Stimulated activated CD4-positive, alpha-beta T cell treated with anti-CD3 and anti-CD28 coated beads, Interleukin-2, amount 100 ng/mL, for 48 hours (primary cell): ENCODE measurements at places on chromosomes 5 and 9.

- DNase-seq, result no peak
These were observed 2.4 kb downstream of the BICD2 start for GRCh38 chr9:92762196-92762595.

GRCh38 chr5:172906888-172907287, 52.3 kb upstream of the RPL26L1 start:
- no peak for DNase-seq

- no peak for DNase-seq
These were observed 61.2 kb downstream of the ELL2 start for GRCh38 chr5:95900383-95900958.

DNA sequence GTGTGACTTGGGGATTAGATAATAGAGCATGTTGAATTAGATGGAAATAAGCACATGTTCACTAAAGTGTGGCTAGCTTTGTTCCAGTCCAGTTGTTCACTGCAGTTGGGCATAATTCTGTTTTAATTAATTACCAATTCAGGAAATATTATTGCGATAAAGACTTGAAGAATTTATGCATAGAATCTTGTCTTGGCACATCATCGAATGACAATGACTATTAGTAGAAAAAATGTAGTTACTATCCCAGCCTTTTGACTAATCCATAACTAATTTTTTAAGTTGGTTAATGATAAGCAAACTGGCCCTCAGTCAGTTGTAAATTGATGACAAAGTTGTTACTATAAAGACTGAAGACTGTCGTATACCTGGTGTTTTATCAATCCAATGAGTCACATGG, 10.5 kb downstream of the LNPEP start:
- DNase-seq, result no peak

DNA sequence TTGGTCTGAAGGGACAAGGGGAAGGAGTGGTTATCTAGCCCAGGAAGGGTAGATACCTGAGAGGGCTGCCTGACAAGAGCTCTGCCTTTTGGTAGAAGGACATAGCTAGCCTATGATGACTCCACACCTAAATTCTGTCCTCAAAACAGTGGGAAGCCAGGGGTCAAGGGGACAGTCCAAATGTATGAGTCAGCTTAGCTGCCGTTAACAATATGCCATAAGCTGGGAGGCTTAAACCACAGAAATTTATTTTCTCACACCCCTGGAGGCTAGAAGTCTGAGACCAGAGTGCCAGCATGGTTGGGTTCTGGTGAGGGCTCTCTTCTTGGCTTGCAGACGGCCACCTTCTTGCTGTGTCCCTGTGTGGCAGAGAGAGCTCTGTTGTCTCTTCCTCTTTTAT, 306.4 kb downstream of the NTRK2 start:
- no peak for DNase-seq

- no peak for DNase-seq
These were observed 107.2 kb downstream of the UBE2R2 start for GRCh38 chr9:33923998-33924701.

DNA sequence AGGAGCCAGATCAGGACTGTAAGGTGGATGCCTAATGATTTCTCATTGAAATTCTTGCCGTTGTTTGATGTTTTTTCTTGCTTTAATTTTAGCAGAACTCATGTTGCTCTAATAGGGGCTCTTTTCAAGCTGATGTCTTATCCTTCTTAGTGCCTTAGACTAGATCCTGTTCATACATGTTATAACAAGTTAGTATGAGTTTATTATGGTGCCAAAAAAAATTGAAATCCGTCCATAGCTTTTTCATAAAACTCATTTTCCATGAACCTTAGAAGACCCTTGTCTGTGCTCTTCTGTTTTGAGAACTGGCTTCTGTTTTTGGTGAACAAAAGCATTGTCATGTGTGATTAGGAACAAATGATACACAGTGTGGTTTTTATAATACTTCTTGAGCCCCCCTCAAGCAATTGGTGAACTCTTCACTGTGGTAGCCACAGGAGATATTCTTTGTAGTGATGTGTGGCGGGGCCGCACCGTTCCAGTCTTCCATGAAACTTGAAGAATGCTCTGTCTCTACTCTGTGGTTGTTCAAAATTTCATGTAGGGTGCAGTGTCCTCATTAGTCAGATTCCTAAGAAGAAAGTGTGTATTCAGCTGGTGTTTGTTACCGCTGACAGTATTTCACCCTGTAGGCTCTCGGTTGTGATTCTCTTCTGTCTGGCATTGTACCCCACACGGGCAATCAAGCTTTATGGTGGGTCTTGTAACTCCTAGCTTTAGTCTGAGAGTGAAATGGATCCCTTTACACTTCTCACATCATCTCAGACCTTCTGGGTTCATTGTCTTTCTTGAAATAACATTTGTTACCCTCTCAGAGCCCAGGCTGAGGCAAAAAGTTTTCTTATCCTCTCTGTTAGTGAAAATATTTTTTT, 10.7 kb downstream of the OTULIN start:
- no peak for DNase-seq

DNA sequence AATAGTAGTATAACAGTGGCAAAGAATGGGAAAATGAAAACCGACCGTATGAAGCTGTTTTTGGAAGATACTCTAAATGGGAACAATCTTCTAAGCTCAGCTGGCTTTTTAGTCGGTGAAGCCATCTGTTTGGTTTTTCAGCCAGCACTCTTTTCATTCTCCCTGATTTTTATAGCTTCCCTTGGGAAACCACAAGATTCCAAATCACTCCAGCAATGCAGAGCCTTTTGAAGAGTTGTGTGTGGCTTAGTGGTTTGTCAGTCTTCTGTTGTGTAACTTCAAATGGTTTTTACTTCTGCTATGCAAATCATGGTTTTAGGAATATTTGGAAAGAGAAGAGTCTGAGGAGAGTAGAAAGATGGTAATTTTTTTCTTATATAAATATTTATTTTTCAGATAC, 180.7 kb downstream of the KDM4C start:
- DNase-seq, result no peak

- no peak for DNase-seq
These were observed 462.5 kb upstream of the TYRP1 start for GRCh38 chr9:12230708-12231107.

GRCh38 chr5:104421431-104421830, 858.8 kb upstream of the NUDT12 start:
- no peak for DNase-seq

GRCh38 chr5:176927562-176927961, 28.4 kb upstream of the HK3 start:
- no peak for DNase-seq

GRCh38 chr5:131637694-131638093, 2.7 kb upstream of the RAPGEF6 start:
- DNase-seq, result no peak

DNA sequence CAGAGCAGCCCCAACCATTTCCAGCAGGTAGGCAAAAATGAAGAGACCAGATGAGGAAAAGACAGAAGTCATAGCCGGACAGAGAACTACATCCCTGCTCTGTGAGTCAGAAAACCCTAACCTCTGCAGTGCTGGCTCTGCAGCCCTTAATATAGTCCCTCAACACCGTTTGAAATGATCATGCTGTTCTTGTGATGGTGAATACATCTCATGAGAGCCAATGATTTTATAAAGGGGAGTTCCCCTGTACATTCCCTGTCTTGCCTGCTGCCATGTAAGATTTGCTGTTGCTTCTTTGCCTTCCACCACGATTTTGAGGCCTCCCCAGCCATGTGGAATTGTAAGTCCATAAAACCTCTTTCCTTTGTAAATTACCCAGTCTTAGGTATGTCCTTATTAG, 216.8 kb upstream of the RFX3 start:
- no peak for DNase-seq

DNA sequence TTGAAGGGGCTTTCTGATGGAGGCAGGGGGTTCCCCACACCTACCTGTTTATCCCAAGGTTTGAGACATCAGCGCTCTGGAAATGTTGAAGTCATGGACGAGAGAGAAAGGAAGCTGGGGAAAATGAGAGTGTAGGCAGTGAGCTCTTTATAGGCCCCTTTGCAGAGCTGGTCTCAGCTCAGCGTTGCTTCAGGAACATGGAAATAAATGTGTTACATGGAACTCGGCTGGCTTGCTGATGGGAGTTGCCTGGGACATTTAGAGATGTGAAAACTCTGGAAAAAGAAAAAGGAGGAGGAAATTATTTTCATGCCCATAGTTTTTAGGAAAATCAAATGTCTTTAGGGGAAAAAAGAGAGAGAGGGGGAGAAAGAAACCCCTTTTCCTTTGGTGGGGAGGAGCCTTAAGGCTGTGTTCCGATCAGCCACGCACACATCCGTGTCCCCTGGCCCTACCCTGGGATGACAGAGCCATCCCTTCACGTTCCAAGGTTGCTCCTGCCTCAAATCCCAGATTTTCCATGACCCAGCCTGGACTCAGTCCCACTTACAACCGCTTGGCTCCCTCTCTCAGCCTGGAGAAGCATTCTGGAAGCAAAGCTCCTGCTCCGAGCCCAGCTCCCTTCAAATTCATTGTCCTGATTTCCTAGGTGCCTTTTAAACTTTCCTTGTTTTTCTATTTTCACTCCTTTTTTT, 78.3 kb downstream of the COL27A1 start:
- DNase-seq, result no peak

- DNase-seq, result no peak
These were observed 262.4 kb upstream of the KIF2A start for GRCh38 chr5:62043289-62044280.

DNA sequence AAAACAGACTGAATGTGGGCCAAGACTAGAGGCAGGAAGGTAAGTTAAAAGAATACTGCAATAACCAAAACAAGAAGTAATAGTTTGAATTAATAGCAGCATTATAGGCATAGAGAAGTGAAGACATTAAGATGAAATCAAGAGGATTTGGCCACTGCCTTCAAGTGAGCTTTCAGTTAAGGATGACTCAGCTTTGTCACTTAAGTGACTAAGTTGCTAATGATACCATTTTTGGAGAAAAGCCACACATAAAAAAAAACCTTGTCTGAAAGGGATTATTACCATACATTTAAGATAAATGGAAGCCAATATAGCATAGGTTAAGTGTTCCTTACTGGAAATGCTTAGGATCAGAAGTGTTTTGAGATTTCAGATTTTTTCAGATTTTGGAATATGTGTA, 57.0 kb downstream of the ECPAS start:
- no peak for DNase-seq

GRCh38 chr5:150394912-150395687, 17.6 kb downstream of the CD74 start:
- DNase-seq, result no peak

DNA sequence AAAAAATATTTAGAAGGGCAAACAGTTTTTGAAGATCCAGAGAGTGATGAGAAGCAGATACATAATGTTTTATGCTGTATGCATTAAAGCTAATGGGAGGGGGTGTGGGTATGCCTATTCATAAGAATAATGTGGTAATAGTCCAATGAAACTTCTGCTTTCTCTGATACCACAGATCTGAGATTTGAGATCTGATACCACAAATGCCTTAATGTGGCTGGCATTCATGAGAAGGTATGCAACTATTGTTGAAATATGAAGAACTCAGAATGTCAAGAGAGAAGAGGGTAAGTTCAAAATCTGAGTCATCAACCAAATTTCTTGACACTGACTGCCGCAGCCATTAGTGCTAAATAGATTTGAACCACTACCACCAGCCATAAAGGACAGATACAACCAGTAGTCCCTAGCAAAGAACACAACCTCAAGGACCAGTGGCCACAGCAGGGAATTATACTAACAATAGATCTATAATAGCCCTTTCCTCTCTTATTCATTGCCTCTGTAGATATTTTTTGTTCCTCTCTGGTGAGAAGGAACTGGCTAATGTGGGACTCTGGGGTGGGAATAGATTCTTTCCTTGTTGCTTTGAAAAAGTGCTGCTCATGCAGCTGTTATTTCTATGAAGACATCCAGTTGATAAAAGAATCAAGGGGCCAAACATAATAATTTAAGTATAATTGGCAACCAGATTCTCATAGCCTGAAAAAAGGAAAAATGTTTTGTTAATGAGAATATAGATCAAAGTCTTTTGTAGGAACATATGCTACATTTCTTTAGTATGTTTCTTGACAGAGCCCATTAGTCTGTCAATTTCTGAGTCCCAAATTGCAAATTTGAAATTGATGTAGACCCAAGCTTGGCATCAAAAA, 256.5 kb upstream of the ZNF608 start:
- DNase-seq, result no peak

- DNase-seq, result no peak
These were observed 668.9 kb downstream of the HTR1A start for GRCh38 chr5:63293317-63293716.

DNA sequence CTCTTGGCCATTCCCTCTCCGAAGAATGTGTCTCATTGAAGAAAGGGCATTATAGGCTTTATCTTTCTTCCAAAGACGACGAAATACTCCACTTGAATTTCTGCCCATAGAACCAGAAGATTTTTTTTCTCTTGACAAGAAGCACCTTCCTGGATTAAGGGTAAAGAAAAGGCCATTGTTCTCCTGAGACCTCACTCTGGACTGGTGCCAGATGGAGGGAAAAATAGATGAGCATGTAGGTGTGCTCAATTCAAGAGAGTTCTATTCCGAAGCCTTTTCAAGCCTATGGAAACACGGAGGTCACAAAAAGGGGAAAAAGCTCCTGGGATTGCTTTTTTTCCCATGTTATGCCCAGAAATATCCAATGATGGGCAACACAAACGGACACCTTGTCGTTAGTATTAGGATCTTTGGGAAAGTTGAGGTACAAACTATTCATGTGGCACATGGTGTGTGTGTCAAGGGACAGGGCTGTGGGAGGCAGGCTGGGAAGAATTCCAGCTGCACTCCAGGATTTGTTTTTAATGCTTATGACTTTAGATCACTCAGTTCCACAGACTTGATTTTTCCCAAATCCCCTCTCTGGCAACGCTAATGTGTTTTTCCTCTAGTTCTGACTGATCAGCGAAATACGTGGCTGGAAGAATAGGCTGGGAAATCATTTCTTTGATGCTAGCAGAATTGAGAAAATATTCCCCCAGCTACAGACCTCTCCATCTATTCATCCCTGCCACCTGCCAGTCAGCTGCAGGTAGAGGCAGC, 89.9 kb downstream of the SIL1 start:
- DNase-seq, result no peak

- no peak for DNase-seq
These were observed 495 bp downstream of the OSTF1 start for GRCh38 chr9:75088646-75089372.

GRCh38 chr9:131111186-131111853, 14.1 kb upstream of the NUP214 start:
- DNase-seq, result no peak

DNA sequence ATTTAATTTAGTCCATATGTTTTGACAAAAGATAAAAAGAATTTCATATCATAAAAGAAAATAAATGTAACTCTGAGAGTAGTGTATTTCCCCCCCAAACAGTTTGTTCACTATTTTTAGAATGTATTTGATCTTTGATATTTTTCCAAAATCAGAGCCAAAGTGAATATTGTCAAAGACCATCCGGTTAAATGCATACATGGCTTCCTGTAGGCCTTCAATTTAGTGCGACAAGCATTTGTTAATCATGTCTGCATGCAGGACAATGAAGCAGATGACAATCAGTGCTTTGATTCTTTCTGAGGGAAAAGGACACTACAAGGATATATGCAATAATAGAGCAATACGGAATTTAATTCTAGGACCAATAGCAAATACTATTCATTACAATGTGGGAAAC, 79.8 kb downstream of the ACTBL2 start:
- DNase-seq, result no peak
